ENCODE measurements at places on chromosomes 4 and X.
A peak's percentile ranks its signal among the peaks of the same experiment; 100 is the strongest.

- DNase-seq, result peak; percentile 67
These were observed 511 bp downstream of the PPM1K start for GRCh38 chr4:88283661-88284438.

- DNase-seq, result no peak
These were observed 39.8 kb downstream of the GABRA4 start for GRCh38 chr4:46953564-46953963.

- no peak for DNase-seq
These were observed 380.6 kb upstream of the SPOCK3 start for GRCh38 chr4:167614866-167615265.

GRCh38 chr4:23934915-23935314 is 45.1 kb upstream of the PPARGC1A start:
- no peak for DNase-seq

Data from T-helper 22 cell (primary cell).